ENCODE measurements at places on chromosomes 5 and 9.

GRCh38 chr5:127967323-127967982 lies 116.1 kb upstream of the SLC12A2 start:
- no peaks in the 10 kb centered on the region for H3K4me1 ChIP-seq
- H3K27me3 ChIP-seq: no peaks in the 10 kb centered on the region
- H3K36me3 ChIP-seq: peaks cover 3% of the 10 kb centered on the region
- no peak overlapping the region for H3K4me3 ChIP-seq
- DNase-seq: no peak
- no peak overlapping the region for H3K27ac ChIP-seq

DNA sequence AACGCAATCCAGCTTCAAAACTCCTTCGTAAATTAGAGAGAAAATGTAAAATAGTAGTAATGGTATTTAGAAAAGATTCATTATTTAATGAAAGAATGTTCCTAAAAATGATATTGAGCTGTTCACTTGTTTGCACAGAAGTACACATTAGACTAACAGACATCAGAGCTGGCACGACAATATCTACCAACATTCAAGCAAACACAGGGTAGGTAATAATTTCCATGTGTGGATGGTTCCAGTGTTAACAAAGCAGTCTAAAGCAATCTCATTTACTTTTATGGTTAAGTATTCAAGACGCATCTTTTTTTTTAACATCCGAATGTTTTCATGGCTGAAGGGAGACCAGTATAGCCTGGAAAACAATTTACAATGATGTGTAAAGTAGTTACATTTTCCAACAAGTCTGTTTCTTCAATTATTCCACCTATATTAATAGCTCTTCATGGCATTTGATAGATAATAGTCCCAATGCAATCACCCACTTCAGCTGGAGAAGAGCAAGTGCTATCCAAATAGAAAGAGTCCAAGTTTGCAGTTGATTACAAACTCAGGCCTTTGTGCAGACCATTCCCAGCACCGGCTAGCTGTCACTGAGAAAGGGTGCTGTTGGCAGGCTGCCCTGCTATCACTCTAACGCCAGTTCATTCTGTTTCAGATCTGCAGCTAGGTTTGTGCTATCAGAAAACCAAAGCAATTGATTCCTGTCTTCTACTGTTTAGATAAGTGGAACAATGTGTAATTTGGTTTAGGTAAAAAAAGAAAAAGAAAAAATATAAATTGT lies 458.8 kb downstream of the DTWD2 start:
- no peaks in the 10 kb centered on the region for H3K4me1 ChIP-seq
- no peaks in the 10 kb centered on the region for H3K36me3 ChIP-seq
- no peak overlapping the region for H3K27ac ChIP-seq
- H3K4me3 ChIP-seq: no peak overlapping the region

- no peak for DNase-seq
- H3K27ac ChIP-seq: no peak overlapping the region
These were observed 203.5 kb upstream of the IER5L start for GRCh38 chr9:129381481-129381957.

DNA sequence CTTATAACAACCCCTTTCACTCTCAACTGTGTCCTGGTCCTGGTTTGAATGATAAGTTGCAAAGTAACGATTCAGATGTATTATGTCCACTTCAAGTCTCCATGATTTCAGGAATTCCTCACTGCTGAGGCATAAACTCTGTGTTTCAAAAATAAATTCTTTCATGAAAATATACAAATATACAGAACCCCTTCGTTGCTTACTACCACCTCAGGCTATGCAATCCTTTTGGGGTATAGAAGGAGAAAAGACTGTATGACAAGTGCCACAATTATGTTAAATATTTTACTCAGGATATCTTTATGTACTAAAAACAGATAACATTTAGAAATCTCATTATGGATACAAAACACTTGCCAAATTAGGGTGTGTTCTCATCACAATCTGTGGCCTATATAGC lies 190.7 kb downstream of the KCTD16 start:
- no peak for DNase-seq
- no peaks in the 10 kb centered on the region for H3K4me1 ChIP-seq
- H3K27ac ChIP-seq: no peak overlapping the region
- no peak overlapping the region for H3K4me3 ChIP-seq
- no peaks in the 10 kb centered on the region for H3K36me3 ChIP-seq

- peaks cover 31% of the 10 kb centered on the region for H3K4me1 ChIP-seq
- no peak for DNase-seq
- H3K27ac ChIP-seq: peak overlapping the region; percentile 68
- H3K27me3 ChIP-seq: no peaks in the 10 kb centered on the region
- H3K36me3 ChIP-seq: peaks cover 57% of the 10 kb centered on the region
These were observed 80.7 kb downstream of the PRRT1B start for GRCh38 chr9:131625790-131626670.

DNA sequence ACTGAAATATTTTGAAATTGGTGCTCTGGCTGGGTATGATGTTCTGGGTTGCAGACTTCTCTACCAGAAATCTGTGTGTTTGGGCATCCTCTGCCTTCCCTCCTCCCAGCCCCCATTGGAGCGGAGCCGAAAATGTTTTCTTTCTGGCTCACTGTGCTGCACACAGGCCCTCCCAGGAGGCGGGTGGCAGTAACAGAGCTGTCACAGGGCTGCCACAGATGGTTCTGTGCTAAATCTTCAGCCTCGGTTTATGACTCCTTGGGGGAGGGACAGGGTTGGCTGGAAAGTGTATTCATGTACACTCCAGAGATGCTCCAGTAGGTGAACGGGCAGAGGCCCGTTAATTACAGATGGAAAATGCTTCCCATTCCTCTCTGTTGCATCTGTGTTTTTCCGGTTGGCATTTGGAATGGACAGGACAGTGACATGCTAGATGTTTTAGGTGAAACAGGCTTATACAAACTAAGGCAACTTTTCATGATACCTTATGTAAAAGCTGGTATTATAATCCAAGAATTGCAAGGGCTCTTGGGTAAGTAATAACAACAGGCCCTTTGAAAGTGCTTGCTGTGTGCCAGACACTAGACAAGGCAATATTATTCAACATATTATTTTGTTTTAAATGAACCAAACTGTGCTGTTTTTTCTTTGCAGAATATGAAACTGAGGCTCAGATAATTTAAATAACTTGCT lies 180.2 kb downstream of the ADCY2 start:
- no peaks in the 10 kb centered on the region for H3K36me3 ChIP-seq
- H3K27ac ChIP-seq: no peak overlapping the region
- H3K4me3 ChIP-seq: no peak overlapping the region

- peaks cover 1% of the 10 kb centered on the region for H3K4me1 ChIP-seq
- peaks cover 2% of the 10 kb centered on the region for H3K36me3 ChIP-seq
- DNase-seq: no peak
- no peak overlapping the region for H3K27ac ChIP-seq
- H3K4me3 ChIP-seq: no peak overlapping the region
These were observed 148.9 kb downstream of the ARHGAP26 start for GRCh38 chr5:142918959-142919635.

DNA sequence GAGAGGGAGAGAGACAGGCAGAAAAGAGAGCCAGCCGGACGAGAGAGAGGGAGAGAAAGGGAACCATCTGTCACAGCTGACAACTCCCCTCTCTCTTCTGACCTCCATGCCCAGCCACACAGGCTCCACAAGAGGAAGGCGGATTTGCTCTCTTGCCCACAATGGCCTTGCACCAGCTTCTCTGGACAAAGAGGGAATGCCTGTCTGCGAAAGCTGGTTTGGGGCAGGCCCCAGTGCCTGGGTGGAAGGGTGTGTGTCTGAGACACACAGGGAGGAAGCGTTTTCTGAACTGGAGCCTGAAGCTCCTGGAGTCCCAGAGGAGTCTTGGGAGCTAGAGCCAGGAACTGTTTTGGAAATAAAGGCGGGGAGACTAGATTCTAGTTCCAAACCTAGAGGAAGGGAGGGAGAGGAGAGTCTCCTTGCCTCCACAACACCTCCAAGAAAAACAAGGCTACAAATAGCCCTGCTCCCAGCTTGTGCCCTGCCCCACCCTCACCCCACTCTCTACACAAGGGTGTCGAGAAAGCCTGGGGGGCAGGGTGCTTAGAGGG lies 12.5 kb downstream of the C1QTNF2 start:
- no peak for DNase-seq
- peaks cover 11% of the 10 kb centered on the region for H3K27me3 ChIP-seq
- no peak overlapping the region for H3K4me3 ChIP-seq
- no peak overlapping the region for H3K27ac ChIP-seq
- no peaks in the 10 kb centered on the region for H3K36me3 ChIP-seq

Measured in activated naive CD4-positive, alpha-beta T cell treated with anti-CD3 and anti-CD28 coated beads, Interleukin-2, amount 10 ng/mL, durations not matched to agents 7 days and 5 days (primary cell).